ENCODE measurements at places on chromosomes 5 and 9.

- no peak for DNase-seq
These were observed 182.1 kb downstream of the ARHGAP26 start for GRCh38 chr5:142952229-142952628.

DNA sequence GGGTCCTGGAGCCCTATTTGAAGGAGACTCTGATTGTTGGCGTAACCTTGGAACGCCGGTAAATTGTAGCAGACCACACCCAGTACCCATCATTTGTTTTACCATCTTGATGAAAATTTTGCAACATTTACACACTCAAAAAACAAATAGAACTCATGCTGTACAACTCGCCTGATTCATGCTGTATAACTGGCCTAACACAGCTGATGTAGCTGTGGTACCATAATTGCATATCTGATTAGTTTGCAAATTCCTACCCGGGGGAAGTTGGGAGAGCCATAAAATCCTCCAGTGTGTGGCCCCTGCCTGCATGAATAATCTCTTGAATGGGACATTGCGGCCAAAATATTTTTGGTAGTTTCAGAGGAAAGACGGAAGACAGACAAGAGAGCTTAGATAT, 9.7 kb downstream of the NIPAL4 start:
- DNase-seq, result no peak

DNA sequence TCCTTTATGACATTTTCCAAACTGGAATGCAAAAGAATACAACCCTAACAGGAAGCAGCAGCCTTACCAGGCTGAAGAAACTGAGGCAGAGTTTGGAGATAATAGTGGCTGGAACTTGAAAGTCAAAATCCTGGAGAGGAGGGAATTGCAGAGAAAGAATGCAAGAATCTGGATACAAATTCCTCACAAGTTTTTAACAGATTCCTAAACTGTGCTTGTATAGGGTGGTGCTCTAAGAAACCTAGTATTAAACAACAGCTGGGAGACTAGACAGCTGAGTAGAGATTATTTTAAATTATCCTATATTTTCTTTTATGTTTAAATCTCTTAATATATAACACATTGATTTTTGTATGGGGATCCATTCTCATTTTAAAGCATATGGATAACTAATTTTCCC, 30.7 kb downstream of the INVS start:
- DNase-seq, result no peak

DNA sequence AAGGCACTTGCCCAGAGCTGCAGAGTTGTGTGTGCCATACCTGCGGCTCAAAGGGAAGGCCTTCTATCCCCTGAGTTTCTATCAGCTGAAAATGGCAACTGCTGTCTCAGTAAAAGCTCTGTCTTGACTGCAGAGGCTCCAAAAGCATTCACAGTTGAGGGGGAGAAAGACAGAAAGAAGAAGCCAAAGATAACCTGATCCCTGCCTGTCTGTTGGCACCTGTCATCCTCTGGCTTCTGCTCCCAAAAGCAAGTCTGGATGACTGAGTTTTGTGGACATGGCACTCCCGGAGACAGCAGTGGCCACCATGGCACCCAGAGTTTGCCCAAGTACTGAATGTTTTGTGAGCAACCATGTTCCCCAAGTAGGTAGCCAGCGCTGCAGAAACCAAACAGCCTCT, 176.6 kb downstream of the NR3C1 start:
- DNase-seq, result no peak

DNA sequence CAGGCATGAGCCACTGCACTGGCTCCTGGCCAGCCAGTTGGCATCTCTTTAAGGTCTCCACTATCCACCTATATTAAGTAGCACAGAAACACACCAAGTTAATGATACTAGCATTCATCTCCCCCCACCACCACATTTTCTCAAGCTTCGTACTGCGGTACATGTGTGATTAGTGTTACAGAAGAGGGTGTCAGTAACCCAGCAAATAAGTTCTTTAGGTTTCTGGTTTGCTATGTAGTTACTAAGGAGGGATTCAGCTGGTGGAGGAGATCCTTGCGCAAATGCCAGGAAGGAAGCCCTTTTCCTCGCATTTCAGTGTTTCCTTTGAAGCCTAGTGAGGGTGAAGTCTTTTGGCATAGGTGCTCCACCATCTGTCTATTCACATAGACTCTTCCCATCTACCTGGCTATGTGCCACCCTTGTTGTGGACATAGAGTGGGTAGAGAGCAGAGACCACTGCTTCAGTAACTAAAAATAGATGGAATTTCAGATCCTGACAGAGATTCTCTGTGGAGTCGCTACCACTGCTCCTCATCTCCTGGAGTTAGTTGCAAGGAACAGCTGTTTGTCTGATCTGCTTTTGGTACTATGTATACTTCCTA, 16.7 kb downstream of the UBE2D2 start:
- no peak for DNase-seq

DNA sequence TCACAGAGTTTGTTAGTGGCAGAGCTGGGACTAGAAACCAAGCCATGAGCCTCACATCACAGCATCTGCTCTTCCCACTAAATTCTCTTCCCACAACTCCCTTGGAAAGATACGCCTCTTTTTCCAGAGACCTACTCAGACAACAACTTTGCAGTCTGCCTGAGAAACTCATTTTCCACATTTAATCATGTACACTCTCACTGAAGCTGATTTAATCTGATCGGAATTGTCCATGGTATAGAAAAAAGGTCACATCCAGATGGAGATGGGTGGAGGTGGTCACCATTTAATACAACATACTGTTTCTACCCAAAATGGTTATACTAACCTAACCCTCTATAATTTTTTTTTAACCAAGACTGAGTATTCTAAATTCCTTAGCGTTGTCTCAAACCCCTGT, 366.2 kb downstream of the ENC1 start:
- no peak for DNase-seq

DNA sequence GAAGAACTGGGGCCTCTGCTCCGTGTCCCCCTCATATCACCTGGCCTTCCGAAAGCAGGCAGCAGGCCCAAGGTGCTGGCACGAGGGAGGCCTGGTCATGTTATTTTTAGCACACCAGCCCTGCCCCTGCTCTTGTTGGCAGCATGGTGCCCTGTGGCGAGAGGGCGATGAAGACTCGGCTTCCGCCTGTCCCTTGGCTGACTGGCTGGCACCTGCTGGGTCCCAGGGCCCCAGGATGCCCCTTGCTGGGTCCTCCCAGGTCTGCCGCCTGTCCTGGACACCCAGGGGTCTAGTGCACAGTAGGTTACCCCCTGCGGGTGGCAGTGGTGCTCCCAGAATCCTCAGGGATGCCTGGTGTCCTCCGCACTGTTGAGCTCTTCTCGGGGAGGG, 77.0 kb downstream of the RXRA start:
- no peak for DNase-seq

DNA sequence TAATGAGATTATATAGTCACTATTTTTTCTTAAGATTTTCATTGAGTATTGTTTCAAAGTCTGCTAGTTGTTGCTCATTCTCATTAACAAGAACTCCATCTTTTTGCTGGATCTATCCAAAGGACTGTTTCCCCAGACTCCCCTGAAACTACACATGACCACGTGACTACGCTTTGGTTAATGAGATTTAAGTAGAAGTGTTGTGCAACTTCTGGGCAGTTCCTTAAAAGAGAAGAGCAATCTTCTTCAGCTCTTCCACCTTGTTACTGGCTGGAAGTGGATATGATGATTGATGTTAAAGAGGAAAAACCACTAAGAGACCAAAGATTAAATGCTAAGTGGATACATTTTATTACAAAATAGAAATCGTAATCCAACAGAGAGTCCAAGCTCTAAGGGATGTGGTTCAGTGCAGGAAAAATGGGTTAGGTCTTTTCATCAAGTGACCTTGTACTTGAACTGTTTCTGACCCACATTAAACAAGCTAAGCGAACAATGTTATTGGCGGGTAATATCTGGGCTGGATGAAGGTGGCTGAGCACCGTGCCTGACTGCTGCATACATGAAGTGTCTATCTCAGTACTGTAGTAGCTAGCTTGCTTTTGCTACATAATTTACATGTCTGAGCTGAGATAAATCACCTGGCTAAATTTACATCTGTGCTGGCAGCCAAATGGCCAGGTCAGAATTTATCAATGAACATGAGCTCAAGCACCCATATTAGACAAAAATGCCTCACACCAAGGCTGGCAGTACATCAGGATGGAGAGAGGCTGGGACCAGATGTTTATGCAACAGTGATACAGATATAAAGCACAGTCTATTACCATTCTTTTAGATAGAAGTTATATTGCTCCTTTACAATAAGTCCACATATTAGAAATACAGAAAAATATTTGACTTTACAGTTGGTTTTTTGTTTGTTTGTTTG, 7.5 kb upstream of the CTNNAL1 start:
- no peak for DNase-seq

DNA sequence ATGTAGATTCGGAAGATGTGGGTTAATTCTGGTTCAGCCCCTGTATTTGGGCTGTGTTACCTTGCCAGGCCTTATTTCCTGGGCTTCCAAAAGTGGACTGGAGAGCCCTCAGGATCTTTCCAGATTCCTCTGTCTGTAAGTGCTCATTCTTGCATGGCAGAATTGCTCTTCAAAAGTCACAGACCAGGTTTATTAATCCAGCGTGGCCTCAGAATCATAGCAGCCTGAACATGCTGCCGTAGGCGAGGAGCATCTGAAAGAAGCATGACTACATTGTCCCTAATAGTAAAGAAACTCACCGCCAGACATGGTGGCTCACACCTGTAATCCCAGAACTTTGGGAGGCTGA, 307.8 kb downstream of the GADD45G start:
- DNase-seq, result no peak

DNA sequence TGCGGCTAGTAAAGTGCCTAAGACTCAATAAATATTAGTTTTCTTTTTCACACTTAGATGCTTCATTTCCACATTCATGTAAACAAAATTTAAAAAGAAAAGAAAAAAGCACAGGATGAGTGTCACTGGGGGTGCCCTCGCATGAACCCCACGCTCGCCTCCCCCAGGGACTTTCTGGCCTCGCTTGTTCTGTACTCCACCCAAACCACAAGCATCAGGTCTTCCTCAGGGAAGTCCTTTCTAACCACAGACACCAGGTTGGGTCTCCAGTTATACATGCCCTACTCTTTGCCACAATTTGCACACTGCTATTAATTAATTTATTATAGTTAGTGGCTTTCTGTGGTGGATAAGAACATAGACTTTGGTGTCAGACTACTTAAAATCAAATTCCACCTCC, 92.4 kb downstream of the RORB start:
- DNase-seq, result no peak

DNA sequence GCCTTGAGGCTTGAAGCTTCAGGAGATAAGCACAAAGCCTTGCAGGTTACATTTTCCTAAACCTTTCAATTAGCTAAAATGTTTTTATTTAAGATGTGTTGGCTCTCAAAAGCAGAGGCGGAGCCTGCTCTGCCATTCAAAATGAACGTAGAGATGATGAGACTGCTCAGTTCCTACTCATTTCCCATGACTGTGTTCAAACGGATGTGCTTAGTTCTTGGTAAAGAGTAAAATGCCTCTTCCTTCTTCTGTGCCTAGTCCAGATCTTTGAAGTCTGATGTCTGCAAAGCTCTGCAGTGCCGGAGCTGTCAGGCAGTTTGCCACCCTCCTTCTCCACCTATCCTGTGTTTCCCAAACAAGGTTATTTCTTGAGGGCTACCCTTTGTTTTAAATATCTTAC, 46.3 kb upstream of the ADAMTSL1 start:
- no peak for DNase-seq

GRCh38 chr9:77455312-77455927, 192.7 kb downstream of the GNA14 start:
- peak; percentile 16 for DNase-seq

GRCh38 chr5:169694091-169694625, 57.1 kb downstream of the DOCK2 start:
- no peak for DNase-seq

GRCh38 chr9:96874947-96875460, 20.7 kb upstream of the ZNF782 start:
- peak; percentile 49 for DNase-seq
